ENCODE measurements at places on chromosomes 6 and 20.

DNA sequence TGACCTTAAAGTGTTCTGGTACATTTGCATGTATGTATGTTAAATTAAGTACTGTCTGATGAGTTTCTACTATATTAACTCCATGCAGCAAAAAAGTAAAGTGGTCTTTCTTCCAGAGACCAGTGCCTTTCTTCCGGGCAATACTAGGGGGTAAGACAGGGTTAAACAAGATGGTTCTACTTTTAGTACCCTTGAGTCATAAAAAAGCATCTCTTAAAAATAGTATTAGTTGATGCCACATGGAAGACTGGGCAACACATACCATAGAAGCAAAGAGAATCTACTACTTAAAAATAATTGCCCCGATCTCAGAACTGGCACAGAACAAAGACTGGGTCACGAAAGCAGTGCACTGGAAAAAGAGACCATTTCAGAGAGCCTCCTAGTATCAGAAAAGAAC is 66.2 kb downstream of the SESN1 start:
- DNase-seq = no peak

DNA sequence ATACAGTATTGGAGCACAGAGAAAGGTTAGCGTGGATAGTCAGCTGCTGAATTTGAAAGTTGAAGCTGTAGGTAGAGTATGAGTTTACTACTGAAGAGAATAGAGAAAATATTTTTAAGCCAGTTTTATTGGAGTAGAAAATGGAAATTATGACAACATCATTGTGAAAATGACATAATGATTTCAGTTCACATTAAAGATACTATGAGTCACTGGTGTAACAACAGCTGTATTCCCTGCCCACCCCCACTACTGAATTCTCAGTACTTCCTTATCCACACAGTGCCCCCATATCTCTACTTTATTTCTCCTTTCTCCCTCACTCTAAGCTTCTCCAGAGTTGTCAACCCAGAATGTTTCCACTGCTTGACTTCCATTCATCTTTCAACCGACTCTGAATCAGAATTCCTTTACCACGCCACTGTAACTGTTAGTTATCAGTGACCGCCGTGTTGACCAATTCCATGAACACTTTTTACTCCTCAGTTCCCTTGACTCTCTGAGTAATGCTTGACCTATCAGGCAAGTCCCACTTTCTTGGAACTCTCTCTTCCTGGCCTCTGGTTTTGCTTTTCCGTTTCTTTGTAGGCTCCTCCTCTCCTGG is 139.6 kb downstream of the AIG1 start:
- DNase-seq = no peak

DNA sequence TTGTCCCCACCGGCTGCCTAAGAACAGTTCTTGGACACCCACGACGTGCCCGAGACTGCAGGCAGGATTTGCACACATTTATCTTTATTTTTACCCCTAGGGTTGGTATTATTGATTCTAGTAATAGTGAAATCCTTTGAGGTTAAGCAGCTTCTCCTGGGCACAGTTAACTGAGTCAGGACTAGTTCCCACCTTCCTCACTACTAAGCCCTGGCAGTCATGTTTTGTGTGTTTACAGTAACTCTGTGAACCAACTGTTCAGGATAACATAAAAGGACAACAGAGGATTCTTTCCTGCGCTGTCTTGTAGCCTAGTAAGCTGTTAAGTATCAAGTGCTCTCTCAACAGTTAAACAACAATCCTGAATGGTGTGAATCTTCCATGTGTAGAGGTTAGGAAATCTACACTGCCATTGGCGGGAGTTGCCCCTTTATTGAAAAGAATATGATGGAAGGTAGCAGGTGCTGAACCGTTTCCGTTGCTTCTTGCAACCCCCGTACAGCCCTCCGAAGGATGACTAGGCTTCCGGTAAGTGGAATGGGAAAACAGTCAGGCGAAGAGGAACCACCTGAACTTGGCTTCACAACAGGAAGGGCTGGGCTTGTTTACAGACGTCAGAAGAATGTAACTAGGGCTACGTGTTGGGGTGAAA is 979 bp upstream of the SOD2 start:
- DNase-seq = peak; percentile 4

GRCh38 chr6:84356907-84357306 is 129.5 kb upstream of the CEP162 start:
- no peak for DNase-seq

DNA sequence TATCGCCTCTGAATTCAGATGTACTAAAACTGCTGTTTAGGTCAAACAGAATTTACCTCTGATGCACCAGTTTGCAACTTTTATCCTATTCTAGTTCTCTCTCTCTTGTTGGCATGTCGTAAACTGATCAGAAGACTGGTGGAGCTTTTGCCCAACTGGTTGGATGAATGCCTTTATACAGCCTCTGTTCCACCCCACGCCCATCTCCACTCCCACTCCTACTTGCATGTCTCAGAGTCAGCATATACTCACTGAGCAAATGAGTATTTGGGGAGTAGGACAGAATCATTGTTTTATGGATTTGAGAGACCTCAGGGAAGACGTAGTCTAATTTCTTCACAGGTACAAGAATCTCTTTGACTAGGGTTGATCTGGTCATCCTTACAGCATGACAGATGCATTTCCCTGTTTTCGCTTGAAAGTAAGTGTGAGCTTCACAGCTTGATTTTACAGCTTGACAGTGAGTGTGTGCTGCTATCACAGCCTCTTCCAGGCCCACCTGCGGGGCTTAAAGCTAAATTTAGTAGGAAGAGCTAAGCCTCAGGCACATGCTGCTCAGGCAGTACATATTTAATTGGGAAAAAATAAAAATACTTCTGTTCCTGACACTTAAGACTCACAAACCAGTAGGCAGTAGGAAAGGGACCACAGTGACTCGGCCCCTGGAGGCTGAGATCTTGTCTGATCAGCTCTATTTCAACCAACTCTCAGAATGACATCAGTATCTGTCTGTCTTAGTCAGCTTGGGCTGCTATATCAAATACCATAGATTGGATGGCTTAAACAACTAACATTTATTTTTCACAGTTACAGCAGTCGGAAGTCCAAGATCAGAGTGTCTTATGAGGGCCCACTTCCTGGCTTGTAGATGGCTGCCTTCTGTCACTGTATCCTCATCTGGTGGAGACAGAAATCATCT is 30.4 kb downstream of the TRMT6 start:
- no peak for DNase-seq

- no peak for DNase-seq
Measured at GRCh38 chr6:134619077-134619476, 301.2 kb upstream of the SGK1 start.

DNA sequence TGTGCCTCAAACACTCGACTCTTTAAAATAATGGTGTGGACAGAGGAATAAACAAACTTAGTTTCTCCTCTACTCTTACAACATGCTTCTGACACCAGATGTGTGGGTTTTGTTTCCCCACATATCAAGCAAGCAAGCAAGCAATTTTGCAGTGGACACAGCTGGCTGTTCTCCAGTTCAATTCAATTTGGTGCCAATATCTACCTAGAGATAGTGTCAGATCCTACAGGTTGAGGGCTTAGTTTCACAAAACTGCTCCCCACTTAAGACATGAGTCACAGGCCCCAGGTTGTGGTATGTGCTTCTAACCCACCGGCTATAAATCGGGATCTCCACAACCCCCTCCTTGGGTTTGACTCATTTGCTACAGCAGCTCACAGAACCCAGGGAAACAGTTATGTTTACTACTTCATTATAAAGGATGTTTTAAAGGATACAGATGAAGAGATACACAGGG is 131.4 kb upstream of the TRAF3IP2 start:
- no peak for DNase-seq

GRCh38 chr6:96468681-96469224 is 52.9 kb upstream of the UFL1 start:
- no peak for DNase-seq

- no peak for DNase-seq
Measured at GRCh38 chr20:51494241-51495110, 48.0 kb downstream of the NFATC2 start.

- peak; percentile 42 for DNase-seq
Measured at GRCh38 chr6:117449549-117450439, 24.1 kb upstream of the ROS1 start.

- DNase-seq = no peak
Measured at GRCh38 chr6:79377047-79377446, 142.6 kb upstream of the HMGN3 start.

- DNase-seq = no peak
Measured at GRCh38 chr20:24763386-24764026, 185.6 kb upstream of the CST7 start.

DNA sequence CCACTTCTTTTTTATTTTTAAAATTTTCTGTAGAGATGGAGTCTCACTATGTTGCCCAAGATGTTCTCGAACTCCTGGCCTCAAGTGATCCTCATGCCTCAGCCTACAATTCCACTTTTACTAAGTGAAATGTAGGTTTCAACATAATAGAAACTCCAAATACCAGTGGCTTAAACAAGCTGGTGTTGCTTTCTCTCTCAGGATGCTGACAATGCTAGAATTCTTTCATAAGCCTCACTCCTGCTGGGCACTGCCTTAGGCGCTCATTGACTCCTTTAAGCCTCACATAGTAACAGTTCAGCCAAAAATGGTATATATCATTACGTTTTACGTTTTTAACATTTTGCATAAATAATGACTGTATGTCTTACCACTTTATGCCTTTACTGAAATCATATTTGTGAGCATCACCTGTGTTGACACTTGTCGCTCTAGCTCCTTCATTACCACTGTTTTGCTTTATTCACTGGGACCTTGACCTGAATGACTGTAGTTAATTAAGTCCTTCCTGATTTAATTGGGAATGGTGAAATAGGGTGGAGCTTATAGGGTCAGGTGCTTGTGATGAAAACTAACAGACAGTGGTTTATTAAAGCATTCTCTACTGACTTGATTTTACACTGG is 3.9 kb upstream of the CST9 start:
- DNase-seq = no peak

DNA sequence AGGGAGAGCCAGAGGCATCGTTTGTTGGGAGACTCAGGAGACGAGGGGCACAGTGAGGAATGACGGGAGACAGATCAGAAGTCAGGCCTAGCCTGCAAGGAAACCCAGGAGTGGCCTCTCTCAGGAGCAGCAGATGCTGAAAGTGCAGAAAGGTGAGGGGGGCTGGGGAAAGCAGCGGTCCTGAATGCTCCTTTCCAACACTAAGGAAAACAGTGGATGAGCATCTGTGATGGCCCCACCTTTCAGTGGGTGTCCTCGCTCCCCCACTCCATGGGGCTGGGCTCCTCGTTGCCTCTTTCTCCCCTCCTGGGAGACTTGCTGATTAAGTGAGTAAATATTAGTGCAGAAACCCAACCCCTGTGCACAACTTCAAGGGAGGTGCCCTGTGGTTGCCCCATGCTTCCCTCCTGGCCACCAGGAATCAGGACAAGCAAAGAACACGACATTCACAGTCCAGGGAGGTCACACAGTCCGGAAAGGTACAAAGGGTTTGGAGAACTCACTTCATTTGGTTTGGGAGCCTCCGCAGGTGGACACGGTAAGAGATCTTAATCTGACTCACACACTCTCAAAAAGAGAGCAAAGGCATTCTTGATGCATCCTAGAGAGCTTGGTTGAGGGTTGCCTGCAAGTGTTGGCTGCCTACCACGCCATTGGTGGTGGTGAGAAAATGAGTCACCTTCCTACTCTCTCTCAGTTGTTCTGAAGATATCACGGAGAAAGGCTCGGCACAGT is 9.7 kb upstream of the BPIFB1 start:
- DNase-seq = no peak

GRCh38 chr6:160253714-160254113 is 4.9 kb downstream of the SLC22A2 start:
- DNase-seq = no peak

DNA sequence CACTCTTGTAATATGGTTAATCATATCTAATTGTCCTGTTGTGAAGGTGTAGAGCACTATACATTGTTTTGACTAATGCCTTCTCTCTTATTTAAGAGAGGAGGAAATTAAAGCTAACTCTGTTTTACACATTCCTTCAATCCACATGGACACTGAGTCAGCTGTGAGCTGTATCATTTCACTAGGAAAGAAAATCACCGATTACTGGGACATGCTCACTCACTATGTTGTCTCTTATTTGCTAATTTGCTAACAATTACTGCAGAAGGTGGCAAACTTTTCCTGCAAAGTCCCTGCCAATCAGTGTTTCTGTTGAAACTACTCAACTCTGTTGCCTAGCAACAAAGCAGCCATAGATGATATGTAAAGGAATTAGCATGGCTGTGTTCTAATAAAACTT is 98.2 kb downstream of the BCAS1 start:
- no peak for DNase-seq

Measured in effector CD8-positive, alpha-beta T cell (primary cell).